Activated CD8-positive, alpha-beta T cell treated with anti-CD3 and anti-CD28 coated beads, Interleukin-2, amount 10 ng/mL, durations not matched to agents 7 days and 5 days (primary cell): ENCODE measurements at places on chromosomes 5 and 9.

DNA sequence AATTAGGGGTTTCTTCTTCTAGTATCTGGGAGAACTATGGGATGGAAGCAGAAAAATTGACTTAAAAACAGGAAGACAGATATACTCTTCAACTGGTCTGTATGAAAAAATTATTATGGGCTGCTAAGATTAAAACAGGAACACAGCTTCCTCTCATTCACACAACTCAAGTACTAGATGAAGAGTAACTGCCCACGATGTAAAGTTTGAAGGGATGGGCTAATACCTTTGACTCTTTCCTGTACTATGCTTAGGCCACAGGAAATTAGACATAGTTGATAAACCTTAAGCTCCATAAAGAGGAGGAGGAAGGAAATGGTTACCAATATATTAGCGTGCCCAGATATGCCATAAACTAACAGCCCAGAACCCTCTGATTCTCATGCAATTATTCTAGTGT lies 88.6 kb downstream of the ANKRD31 start:
- DNase-seq: no peak

DNA sequence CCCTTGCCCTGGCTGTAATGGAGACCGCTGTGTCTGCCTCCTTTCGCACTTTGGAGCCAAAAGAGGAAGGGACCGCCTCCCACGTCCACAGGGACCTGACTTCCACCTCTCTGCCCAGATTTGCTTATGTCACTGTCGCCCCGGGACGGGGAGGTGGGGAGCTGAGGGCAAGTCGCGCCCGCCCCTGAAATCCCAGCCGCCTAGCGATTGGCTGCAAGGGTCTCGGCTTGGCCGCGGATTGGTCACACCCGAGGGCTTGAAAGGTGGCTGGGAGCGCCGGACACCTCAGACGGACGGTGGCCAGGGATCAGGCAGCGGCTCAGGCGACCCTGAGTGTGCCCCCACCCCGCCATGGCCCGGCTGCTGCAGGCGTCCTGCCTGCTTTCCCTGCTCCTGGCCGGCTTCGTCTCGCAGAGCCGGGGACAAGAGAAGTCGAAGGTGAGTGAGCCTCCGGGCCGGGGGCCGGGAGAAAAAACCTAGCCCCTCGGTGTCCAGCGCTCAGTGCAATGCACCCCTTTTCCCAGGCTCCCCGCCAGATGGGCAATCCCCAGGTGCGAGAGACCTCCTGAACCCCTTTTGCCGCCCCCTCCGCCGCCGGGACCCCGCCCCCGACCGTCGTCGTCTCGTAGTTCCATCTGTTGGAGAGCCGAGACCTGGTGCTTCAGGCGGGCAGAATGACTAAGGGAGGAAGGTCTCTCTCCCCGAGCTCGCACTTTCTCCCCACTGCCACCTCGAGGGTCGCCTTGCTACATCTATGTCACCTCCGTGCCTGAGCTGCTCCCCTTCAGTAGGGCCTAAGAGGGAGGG lies at the start of gene GPX3:
GPX3 (plus strand) TSS at position 288 of the 807 bp plus-strand sequence; CDS start at position 352, 64 bp downstream.
- DNase-seq: no peak

GRCh38 chr9:27943501-27943900 lies 370.2 kb upstream of the C9orf72 start:
- no peak for DNase-seq

DNA sequence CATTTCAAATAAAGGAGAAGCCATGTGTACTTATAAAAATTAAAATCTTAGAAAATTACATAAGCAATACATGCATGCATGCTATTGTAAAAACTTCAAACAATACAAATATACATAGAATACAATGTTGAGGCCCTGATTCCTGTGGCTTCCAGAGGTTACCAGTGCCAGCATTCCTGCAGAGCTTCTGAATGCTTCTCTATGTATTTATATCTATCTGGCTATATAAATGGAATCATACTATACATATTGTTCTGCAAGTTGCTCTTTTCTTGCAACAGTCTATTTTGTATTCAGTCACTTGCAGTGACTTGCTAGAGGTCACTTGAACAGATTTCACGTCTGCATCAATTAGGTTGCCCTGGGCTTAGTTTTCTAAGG lies 3.2 kb upstream of the IL12B start:
- no peak for DNase-seq

GRCh38 chr5:169778622-169779596 lies 141.8 kb downstream of the DOCK2 start:
- no peak for DNase-seq

DNA sequence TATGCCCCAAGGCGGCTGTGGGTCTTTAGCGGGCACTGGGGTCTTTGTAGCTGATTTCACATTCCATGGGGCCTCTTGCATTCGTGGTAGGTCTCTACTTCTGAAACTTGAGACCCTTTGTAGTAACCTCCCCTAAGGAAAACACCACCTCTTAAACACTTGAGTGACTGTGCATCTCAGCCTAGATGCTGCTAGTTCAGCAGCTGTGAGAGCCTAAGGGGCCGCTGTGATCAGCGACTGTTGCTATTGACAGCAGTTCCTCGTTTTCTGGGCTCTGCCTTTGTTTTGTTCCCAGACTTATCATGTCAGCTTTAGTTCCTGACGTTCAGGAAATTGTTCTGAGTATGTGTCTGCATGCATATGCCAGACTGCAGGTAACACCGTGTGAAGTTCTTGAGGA lies 171.2 kb downstream of the HSPA4 start:
- no peak for DNase-seq

DNA sequence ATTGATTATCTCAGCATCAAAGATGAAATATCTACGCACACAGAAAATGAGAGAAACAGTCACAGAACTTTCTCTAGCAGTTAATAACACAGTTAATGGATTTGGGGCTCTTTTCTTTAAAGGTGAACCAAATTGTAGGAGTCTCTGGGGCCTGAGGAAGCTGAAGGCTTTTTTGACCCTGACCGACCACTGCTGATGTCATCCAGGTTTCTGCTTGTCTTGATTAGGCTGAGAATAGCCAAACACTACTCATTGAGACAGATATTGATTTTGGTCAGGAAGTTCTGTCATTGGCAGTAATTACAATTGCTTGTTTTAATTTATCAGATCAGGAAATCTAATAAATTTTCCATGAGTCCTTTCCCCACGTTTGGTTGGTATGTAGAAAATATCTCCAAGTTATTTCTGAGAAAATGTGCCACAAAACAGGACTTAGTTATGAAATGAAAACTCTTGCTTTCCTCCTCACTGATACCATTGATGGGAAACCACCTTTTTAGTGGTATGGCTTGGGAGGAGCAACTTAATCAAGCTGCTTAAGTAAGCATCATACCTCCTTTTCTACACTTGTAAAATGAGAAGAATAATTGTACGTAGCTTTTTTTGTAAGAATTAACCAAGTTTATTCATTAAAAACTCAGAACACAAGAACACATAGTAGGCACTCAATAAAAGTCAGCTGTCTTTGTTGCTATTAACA lies 19.7 kb downstream of the CARTPT start:
- DNase-seq: no peak

DNA sequence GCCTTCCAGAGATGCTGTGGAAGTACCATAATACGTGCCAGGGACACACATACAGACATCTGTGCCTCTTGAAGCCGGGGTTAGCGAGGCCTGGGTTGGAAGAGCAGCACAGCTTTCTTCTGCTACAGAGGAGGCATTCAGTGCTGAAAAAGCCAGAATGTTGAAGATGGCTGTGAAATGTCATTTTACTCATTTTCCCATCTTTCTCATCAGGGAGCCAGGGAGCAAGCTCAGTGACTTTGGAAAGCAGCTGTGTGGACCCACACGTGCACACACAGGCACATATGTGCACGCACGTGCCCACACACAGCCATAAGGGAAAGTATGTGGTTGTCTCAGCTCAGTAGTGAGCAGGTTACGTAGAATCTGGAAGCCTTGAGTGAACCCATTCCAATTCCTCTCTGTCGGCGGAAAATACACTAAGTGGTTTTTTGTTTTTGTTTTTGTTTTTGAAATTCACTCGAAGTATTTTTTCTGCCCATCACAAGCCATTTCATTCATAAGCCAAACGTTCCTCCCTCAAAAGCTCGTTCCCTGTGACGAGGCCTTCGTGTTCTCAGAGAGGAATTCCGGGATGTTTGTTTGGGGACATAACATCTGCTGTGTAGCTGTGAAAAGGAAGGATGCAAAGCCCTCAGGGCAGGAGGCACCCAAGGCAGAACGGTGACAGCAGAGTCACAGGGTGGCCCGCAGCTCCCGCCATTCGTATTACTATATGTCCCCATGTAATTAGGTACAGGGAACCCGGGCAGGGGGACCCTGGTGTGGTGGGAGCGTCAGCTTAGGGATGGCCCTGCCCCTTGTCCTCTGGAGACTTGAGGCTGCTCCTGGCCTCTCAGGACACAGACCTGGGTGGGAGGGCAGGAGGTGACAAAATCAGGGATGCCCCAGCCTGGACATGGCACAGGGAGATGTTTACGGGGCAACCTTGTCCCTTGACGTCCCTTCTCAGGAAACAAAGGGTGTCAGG lies 29.0 kb upstream of the ANKRD33B start:
- DNase-seq: no peak

GRCh38 chr9:133379153-133380086 lies 3.3 kb downstream of the STKLD1 start:
- no peak for DNase-seq

GRCh38 chr9:27356446-27356845 lies 59.5 kb upstream of the EQTN start:
- DNase-seq: no peak

DNA sequence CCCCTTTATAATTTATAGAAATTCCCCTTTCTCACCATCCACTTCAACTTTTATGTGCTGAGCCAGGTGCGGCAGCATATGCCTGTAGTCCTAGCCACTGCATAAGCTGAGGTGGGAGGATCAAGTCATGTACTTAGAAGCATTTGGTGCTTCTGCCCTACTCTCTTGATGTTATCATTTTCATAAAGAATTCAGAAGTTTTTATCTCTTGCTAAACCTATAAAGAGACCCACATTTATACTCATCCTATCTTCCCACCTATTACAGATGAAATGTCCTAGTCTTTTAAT lies 18.5 kb downstream of the HMMR start:
- no peak for DNase-seq

- DNase-seq: no peak
Measured at GRCh38 chr5:22470408-22470807, 382.7 kb downstream of the CDH12 start.

DNA sequence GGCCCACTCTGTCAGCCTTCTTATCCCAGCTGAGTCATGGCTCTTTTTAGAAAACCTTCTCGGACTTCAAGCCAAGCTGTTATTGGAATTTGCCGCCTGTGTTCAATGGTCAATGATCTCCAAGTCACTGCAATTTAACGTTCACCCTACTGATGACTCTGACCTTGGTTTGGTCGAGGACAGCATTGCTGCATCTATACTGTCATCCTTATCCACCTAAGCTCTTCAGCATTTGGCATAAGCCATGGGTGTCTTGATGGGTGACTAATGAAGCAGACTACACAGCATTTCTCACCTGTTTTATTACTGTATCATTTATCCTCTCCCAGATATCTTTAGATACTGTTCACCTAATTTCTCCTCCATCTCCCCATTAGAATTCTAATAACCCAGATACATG lies 5.6 kb upstream of the HSPB3 start:
- DNase-seq: no peak

GRCh38 chr5:93704996-93705395 lies 36.4 kb downstream of the POU5F2 start:
- DNase-seq: no peak

GRCh38 chr9:98331536-98332259 lies 76.2 kb upstream of the TBC1D2 start:
- no peak for DNase-seq

- no peak for DNase-seq
Measured at GRCh38 chr5:77087484-77088261, 588 bp upstream of the ZBED3 start.

DNA sequence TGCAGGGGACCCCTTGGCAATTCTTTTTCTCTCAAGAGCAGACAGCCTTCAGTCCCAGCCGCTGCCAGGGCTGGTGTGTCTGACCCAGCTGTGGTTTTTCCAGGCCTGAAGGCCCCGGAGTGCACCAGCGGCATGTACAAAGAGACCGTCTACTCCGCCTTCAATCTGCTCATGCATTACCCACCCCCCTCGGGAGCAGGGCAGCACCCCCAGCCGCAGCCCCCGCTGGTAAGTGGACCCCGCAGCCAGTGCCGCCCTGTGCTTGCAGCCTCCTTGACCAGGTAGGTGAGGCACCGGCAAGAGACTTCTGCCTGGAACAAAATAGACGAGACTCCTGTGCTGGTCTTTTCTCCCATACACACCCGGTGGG lies 1.3 kb downstream of the TCF7 start:
- DNase-seq: no peak
